A549 treated with Hydrocortisone at 1 μM for 4 hours (cell line): ENCODE measurements at places on chromosomes 3 and 15. TPM values are rescaled to one million over a fixed set of nuclear protein-coding genes. Genes with fewer than 3 reads are reported as not detected.

The MKRN2 gene
- total RNA-seq: 26.1 to 32.4 TPM (median 27.2 TPM) in 5 replicates

The PPP2R3A gene
- 1.5 to 3.0 TPM (median 1.7 TPM) in 5 replicates for total RNA-seq

The IQCF5 gene
- not detected in 5 replicates for total RNA-seq

The PYGO1 gene
- total RNA-seq: 6.0 to 7.7 TPM (median 7.1 TPM) in 5 replicates

The PROS1 gene
- 9.1 to 13.9 TPM (median 11.6 TPM) in 5 replicates for total RNA-seq

The P2RY12 gene
- total RNA-seq: not detected in 5 replicates

The VIPR1 gene
- 1.4 to 1.7 TPM (median 1.4 TPM) in 5 replicates for total RNA-seq

The TMEM207 gene
- total RNA-seq: not detected in 5 replicates

The CNTN6 gene
- total RNA-seq: not detected in 5 replicates

The CPA3 gene
- total RNA-seq: not detected in 5 replicates

The FOXB1 gene
- not detected in 5 replicates for total RNA-seq

The GP9 gene
- total RNA-seq: not detected in 5 replicates

The CTSH gene
- 41.7 to 45.7 TPM (median 44.2 TPM) in 5 replicates for total RNA-seq

The LXN gene
- total RNA-seq: 49.2 to 63.2 TPM (median 50.8 TPM) in 5 replicates

The ROBO2 gene
- total RNA-seq: not detected in 5 replicates

The ANKRD63 gene
- total RNA-seq: 0.24 to 0.59 TPM (median 0.35 TPM) in 5 replicates

The RPLP1 gene
- total RNA-seq: 2,588 to 4,394 TPM (median 3,861 TPM) in 5 replicates

The ADGRG7 gene
- total RNA-seq: not detected in 5 replicates

The CX3CR1 gene
- 0.06 to 0.09 TPM (median 0.07 TPM) in 3 of 5 replicates, not detected in the others for total RNA-seq

The CCDC39 gene
- total RNA-seq: not detected in 5 replicates

The AGTR1 gene
- total RNA-seq: 0.32 to 0.77 TPM (median 0.59 TPM) in 5 replicates

The CD200 gene
- total RNA-seq: not detected in 5 replicates

The PRSS50 gene
- not detected in 5 replicates for total RNA-seq

The UQCRC1 gene
- 167 to 233 TPM (median 172 TPM) in 5 replicates for total RNA-seq

The DAZL gene
- total RNA-seq: not detected in 5 replicates

The PLCL2 gene
- 4.1 to 6.8 TPM (median 4.4 TPM) in 5 replicates for total RNA-seq

The CADM2 gene
- total RNA-seq: 0.10 to 0.30 TPM (median 0.21 TPM) in 4 of 5 replicates, not detected in the other

The PTH1R gene
- total RNA-seq: 0.85 to 1.3 TPM (median 1.2 TPM) in 5 replicates

The KLHL40 gene
- total RNA-seq: not detected in 5 replicates

The ITIH1 gene
- total RNA-seq: not detected in 5 replicates

The XCR1 gene
- total RNA-seq: not detected in 5 replicates

The LRTM1 gene
- total RNA-seq: not detected in 5 replicates

The SEMA6D gene
- not detected in 5 replicates for total RNA-seq

The SOX14 gene
- total RNA-seq: not detected in 5 replicates

The RTP4 gene
- total RNA-seq: not detected in 5 replicates

The FBXL22 gene
- 0.15 to 0.76 TPM (median 0.25 TPM) in 5 replicates for total RNA-seq

The LMAN1L gene
- 0.09 to 0.15 TPM in 2 of 5 replicates, not detected in the others for total RNA-seq

The TIMP4 gene
- 11.4 to 13.6 TPM (median 11.9 TPM) in 5 replicates for total RNA-seq

The ZNF860 gene
- 1.1 to 1.6 TPM (median 1.4 TPM) in 5 replicates for total RNA-seq

The FRMD5 gene
- 2.0 to 2.9 TPM (median 2.5 TPM) in 5 replicates for total RNA-seq

The CCR5 gene
- not detected in 5 replicates for total RNA-seq

The EEFSEC gene
- 9.5 to 10.6 TPM (median 9.9 TPM) in 5 replicates for total RNA-seq

The B3GALNT1 gene
- 0.10 to 0.27 TPM (median 0.23 TPM) in 5 replicates for total RNA-seq

The TIGIT gene
- not detected in 5 replicates for total RNA-seq

The SOX2 gene
- 0.37 to 0.58 TPM (median 0.43 TPM) in 5 replicates for total RNA-seq

The FBXW12 gene
- total RNA-seq: not detected in 5 replicates

The CNBP gene
- total RNA-seq: 341 to 385 TPM (median 346 TPM) in 5 replicates

The RLBP1 gene
- 0.13 TPM in 1 of 5 replicates, not detected in the others for total RNA-seq

The MYL3 gene
- 0.14 to 0.21 TPM (median 0.17 TPM) in 4 of 5 replicates, not detected in the other for total RNA-seq

The CLEC3B gene
- 0.13 to 0.31 TPM (median 0.20 TPM) in 4 of 5 replicates, not detected in the other for total RNA-seq

The COL8A1 gene
- total RNA-seq: not detected in 5 replicates

The LARP6 gene
- 39.9 to 75.6 TPM (median 75.0 TPM) in 5 replicates for total RNA-seq
